ENCODE measurements at places on chromosomes 5 and 9. TPM values are rescaled to one million over a fixed set of nuclear protein-coding genes. Genes with fewer than 3 reads are reported as not detected.

MSANTD3 gene
- total RNA-seq: 17.0 TPM

CAMSAP1 gene
- total RNA-seq: 34.9 TPM

PCDHGC4 gene
- 2.8 TPM for total RNA-seq

GLRA1 gene
- not detected for total RNA-seq

CMYA5 gene
- 16.4 TPM for total RNA-seq

TMEM215 gene
- not detected for total RNA-seq

ANP32B gene
- 32.3 TPM for total RNA-seq

DNA sequence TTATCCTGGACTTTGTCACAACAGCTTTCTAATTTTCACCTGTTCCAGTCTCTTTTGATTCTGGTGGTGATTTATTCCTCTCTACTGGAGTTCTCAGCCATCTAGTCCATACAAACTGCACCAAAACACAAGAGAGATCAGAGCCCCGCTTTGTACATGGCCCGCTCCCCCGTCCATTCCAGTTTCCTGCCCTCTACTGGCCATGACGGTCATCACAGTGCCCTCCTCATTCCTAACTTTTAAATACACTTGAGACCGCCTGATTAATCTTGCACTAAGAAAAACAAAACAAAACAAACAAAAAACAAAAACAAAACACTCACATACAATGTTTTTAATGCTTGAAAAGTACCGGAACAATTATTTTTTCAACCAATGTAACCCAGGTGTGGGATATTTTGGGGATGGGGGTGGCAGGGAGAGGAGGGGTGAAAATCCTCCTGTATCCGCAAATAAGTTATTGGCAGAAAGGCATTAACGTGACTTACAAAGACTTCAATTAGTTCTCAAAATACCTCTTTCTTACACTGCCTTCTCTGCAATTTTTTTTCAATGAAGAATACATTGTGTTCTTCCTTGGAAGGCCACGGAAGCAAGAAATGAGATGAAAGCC is 84.8 kb upstream of the PAM start:
- DNase-seq: no peak

- DNase-seq: no peak
These were observed 46.3 kb upstream of the CNTLN start for GRCh38 chr9:17088566-17088965.

DNA sequence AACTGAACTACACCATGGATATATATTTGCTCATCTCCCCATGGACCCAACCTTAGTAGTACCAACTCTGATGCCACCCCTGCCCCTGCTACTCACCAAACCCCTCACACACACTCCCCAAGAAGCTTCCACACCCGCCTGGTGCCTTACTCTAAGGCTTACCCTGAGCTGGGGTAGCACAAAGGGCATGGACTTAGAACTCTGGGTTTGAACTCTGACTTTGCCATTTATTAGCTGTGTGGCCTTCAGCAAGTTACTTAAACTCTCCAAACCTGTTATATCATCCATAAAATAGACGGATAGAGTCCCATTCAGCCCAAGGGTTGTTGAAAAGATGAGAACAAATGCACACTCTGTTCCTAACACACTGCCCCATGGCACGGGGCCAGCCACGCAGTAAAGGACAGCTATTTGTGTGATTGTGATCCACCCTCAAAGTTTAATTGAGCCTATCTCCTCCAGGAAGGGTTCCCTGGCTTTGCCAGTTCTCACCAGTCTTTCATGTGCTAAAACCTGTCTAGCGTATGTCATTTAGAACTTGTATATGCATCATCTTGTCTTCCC is 111.0 kb downstream of the KLHL3 start:
- DNase-seq: no peak

- DNase-seq: no peak
These were observed 147.6 kb upstream of the SPRY4 start for GRCh38 chr5:142472306-142472951.

DNA sequence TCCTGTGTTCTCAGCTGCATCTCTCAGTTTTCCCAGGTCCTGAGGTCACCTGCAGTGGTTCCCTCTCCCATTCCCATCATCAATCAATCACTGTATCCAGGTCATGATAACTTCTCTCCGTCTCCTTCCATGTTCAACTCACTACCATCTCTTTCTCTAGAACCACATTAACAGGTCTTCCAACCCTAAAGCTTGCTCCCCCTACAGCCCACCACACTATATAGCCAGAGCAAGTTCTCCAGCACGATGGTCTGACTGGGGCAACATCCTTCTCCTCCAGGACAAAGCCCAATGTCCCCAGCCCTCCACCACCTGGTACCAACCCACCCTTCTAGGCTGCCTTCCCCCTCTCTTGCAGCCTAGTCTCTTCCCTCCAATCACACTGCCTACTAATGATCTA is 241.6 kb downstream of the CDK5RAP2 start:
- no peak for DNase-seq

DNA sequence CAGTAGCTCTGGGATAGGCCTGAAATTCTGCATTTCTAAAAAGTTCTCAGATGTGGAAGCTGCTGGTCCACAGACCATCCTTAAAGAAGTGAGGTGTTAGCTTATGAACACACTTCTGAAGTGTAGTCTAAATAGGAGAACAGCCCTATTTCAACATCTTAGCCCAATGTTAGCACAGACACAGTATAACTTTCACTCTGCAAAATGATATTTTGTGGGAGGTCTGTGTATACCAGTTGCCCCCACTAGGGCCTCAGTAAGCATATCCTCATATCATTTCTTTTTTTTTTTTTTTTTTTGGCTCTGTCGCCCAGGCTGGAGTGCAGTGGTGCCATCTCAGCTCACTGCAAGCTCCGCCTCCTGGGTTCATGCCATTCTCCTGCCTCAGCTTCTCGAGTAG is 7.5 kb upstream of the HABP4 start:
- DNase-seq: no peak

- no peak for DNase-seq
These were observed 196.7 kb downstream of the WDR70 start for GRCh38 chr5:37575541-37576489.

DNA sequence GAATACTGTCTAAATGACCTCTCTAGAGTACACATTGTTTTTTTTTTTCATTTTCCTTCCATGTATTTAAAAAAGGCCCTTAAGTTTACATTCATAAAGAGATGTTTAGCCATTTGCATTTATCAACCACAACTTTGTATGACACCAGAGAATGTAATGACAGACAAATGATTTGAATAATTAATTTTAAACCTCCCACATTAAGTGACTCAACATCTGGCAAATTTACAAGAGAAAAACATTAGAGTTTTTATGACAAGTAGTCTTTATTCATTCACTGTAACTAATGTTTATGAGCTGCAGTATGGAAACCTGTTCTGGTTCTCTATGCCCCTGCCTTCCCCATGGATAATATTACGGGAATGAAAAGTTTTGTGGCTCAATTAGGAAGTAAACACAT is 1093.8 kb upstream of the CDH9 start:
- DNase-seq: no peak

- no peak for DNase-seq
These were observed 20.2 kb upstream of the TJP2 start for GRCh38 chr9:69153707-69154521.
